Effector CD8-positive, alpha-beta T cell (primary cell): ENCODE measurements at places on chromosomes 16 and 17.

DNA sequence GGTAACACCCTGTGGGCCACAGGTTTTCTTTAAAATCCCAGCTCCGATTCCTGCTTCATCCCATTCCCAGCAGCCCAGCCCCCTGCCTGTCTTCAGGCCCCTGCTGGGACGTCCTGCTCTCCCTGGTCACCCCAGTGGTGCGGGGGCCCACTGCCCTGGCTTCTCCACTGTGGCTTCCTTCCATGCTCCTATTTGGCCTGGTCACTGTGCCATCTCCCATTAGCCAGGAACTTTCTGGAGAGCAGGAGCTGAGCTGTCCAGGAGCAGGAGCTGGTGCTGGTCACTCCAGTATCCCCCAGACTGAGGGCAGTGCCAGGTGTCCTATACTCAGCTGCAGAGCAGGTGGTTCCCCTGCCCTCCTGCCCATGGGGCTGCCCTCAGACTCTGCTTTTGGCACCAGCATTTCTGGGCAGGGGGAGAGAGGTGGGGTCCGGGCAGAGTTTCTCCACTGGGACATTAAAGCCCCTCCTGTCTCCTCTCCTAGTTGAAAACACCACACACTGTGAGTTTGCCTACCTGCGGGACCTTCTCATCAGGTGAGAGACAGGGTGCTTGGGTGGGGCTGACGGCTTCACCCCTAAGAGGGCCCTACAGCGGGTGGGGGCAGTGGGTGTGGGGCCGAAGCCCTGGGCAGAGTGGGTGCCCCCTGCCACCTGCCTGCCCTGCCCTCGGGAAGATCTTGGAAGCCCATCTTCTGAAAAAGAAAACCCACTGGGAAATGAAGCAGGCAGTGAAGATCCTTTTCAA, 356.2 kb downstream of the SEC14L1 start:
- DNase-seq, result no peak

DNA sequence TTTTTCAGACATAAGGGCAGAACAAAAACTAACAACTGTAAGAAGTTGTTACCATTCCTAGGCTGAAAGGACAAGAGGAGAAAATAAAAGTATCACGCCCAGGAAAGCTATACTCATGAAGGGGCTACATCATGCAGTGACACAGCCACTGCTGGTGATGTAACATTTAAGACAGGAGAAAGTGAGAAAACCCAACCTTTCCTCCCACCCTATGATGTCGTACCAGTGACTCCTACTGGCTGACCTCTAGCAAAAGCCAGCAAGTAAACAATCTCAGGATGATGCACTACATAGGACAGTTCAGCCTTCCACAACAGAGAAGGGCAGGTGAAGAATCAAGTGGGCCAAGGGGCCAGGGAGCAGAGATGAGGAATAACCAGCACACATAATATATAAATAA, 14.0 kb upstream of the OR1E2 start:
- no peak for DNase-seq

GRCh38 chr17:1005361-1005946, 8.5 kb downstream of the TIMM22 start:
- DNase-seq, result no peak

DNA sequence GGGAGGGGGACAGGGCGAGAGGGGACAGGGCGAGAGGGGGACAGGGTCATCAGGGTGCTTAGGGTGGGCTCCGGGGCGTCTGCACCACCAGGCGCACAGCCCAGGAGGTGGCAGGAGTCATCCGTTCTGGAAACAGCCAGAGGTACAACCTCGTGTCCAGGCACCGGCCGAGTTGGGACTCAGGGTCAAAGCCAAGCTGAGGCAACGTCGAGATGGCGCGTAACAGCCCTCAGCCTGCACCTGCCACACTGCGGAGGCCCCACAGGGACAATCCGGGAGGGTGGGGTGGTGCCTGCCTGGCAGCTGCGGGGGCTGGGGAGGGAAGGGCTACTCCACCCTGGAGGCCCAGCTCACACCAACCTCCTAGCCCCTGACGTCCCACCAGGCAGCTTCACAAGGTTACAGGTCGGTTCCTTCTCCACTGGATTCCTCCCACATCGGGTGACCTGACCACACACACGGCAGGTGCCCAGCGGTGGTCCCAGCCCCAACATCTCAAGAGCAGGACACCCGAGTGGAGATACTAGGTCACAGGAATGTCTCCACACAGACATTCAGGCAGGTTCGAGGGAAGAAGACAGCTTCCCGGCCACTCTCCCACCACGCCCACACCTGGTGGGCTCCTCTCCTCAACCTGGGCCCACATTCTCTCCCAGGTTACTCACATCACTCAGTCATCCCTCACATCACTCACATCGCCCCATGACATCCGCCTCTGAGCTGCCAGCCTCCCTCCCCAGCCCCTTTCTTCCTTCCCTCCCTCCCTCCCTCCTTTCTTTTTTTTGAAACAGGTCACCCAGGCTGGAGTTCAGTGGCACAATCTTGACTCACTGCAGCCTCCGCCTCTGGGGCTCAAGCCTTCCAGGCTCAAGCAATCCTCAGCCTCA, 47.3 kb downstream of the RPH3AL start:
- DNase-seq, result no peak

DNA sequence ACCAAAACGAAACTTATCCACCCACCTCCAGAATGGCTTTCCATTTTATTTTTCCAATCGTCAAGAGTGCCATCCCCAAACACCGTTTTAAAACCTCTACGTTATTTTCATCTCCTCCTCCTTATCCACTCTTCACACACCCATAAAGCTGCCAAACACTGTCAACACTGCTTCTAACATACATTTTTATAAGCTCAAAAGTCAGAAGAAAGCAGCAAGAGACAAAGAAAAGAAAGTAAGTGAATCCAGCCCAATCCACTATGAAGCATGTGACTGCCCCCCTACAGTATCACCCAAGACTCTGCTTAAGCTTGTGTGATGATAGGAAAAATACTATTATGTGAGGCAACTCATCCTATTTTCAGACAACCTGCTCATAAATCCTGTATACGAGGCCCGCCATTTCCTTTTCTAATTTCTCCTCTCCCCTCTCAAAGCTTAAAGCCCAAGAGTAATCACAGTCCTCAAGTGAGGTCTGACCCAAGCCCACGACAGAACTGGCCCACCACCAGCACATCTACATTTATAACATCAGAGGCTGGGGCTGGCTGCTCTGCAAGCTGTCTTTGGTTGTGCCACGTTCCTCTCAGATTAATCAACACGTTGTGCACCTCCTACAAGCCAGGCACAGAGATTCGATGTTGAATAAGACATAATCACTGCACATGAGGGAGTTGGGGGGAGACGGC, 16.3 kb downstream of the USP31 start:
- DNase-seq, result no peak

- DNase-seq, result no peak
Observed at GRCh38 chr16:54193665-54194333, 92.8 kb downstream of the IRX3 start.

DNA sequence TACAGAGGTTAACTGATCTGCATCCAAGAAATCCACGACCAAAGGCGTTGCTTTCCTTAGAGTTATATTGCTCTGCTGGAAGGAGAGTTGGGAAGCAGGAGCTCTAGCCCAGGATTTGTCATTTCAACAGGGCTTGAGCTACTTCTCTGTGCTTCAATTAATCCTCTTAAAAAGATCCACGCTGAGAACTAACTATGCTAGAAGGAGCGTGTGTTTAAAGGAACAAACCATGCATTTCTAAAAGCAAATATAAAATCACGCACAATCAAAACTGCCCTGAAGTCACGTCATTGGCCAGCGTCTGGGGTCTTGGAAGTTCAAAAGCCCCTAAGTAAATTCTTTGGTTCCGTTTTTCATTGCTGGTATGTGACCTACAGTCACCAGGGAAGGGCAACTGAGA, 1.1 kb downstream of the ARL6IP1 start:
- DNase-seq, result no peak
